ENCODE measurements at places on chromosomes 2 and 18. TPM values are rescaled to one million over a fixed set of nuclear protein-coding genes. Genes with fewer than 3 reads are reported as not detected.

GRCh38 chr2:24073816-24074215 lies 2.3 kb downstream of the SF3B6 start:
- no peak for DNase-seq

- DNase-seq = no peak
Measured at GRCh38 chr2:142866426-142866825, 11.0 kb upstream of the KYNU start.

- DNase-seq = no peak
Measured at GRCh38 chr2:232476791-232477190, 10.8 kb downstream of the ECEL1 start.

- peak; percentile 59 for DNase-seq
Measured at GRCh38 chr2:239000500-239001073, 152.7 kb downstream of the TWIST2 start.

DNA sequence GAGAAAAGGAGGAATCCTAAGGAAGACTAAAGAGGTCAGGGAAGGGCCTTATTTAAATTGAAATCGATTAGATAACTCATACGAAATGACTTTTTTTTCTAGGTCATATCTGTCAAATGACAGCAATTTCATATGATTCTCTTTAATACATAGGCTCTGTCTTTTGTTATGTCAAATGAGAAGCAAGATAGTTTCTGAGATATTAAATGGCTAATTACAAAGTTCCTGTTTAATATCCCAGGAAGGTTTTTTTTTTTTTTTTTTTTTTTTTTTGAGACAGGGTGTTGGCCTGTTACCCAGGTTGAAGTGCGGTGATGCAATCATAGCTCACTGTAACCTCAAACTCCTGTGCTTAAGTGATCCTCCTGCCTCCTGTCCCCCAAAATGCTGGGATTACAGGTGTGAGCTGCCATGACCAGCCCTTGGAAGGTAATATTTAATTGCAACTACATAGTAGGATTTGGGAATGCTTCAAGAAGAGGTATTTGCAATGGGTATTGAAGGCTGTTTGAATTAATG lies 48.0 kb upstream of the RMND5A start:
- DNase-seq = no peak

CFC1 gene
- 25.5 TPM for total RNA-seq
